ENCODE measurements at places on chromosomes 12 and 14.

DNA sequence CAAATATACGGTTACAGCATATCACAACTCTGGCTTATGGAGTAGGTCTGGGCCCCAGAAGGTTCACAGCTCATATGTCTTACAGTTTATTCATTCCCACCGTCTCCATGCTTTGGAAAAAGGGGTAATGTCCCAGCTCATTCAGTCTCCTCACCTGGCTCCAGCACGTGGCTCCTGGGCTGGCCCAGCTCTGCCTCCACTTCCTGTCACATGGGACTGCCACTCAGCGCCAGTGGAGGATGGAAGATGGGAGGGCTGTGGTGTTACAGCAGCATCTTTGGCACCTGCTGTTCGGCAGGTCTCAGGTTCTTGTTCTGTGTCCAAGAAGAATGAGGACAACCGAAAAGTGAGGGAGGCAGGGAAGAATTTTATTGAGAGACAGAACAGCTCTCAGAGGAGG, 216.3 kb upstream of the ATXN7L3B start:
- DNase-seq, result no peak

DNA sequence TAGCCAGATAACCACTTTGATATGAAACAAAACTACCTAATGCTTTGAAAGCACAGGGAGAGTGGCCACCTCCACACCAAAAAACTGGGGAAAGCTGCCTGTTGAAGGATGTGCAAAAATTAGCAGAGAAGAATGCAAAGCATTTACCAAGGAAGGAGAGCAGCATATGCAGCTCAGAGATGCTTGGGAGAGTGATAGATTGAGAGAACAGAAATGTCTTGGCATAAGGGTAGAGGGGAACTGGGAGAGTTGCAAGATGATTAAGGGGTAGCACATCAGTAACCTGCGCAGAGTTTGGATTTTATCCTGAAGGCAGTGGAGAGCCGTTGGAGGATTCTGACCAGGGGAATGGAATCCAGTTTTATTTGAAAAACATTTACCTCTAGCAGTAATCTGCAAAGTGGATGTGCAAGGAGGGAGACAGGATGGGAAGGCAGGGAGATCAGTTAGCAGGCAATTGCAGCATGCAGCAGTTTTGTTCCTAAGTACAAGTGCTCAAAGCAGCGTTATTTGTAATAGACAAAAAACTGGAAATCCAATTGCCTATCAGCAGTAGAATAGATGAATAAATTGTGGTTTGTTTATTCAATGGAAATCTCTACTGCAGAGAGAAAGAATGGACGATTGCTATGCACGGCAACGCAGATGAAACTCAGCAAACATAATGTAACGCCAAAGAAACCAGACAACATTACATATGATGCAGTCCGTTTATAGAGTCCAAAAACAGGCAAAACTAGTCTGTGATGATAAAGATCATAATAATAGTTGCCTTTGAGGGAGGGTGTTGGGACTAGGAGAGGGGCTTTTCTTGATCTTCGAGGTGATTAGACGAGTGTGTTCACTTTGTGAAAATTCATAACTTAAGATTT, 81.5 kb downstream of the BHLHE41 start:
- DNase-seq, result no peak

DNA sequence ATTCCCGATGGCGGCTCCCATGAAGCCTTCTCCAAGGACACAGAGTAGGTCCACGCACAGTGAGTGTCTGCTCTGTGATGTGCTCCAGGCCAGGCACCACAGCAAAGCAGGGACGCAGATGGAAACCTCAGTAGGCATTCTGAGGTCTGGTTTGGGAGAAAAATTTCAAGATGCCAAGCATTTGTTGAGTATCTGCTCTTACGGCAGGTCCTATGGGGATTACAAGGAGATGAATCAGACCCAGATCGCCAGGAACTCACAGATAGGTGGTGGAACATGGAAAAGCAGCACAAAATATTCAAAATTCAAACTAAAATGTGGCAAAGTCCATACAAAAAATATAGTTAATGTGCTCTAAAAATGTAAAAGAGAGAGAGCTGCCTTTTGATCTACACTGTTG, 684.9 kb upstream of the TMEM132C start:
- no peak for DNase-seq

DNA sequence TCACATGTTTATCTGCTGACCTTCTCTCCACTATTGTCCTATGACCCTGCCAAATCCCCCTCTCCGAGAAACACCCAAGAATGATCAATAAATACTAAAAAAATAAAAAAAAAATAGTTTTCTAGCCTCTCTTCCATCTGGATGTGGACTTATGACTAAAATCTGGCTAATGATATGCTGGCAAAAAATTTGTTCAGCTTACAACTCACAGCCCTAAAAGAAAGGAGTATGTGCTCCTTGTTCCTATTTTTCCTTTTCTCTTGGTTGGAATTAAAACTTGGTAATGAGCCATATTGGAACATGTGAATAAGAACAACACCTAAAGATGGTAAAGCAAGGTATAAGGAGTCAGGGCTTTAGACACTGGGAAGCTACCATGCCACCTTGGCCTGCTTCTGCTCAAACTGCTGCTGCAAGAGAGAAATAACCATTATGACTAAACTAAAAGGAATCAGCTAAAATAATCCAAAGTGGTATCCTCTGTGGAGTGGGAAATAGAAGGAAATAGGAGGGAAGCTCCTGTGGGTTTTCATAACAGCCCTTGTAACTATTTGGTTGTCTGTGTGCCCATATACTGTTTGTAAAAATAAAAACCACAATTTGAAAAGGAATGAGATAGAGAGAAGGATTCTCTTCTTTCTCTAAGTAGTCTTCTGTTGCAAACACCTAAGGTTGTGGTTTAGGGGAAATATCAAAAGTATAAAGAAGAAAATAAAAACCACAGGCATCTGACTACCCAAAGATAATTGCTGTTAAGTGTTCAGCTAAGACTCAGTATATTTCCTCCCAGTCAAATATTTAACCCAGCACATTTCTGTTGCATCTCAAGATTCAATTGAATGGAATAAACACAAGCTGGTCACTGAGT, 53.8 kb downstream of the SDR9C7 start:
- no peak for DNase-seq

DNA sequence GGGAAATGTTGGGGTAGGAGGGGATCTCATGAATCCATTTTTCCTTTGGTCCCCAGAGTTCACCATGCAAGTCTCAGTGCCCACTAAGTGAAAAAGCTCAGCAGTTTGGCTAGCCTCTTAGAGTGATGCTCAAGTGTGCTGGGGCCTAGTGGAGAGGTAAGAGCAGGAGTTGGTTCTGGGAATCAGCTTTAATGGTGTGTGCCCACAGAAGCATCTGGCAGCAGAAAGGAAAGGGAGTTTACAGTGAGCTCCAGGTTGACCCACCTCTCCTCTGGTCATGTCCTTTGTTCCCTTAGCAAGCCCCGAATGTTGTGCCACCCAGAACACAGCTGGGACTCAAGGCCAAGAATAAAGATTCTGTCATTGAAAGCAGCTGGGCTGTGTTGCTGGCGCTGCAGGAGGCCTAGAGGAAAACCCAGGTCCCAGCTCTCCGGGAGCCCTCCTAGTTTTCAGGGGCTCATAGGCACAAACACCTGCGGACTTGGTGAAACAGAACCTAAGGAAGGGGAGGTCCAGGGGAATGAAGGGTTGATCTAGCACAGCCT, 320.8 kb downstream of the ZFP36L1 start:
- DNase-seq, result no peak

GRCh38 chr14:35078082-35078481, 32.0 kb downstream of the FAM177A1 start:
- DNase-seq, result no peak

- no peak for DNase-seq
Measured at GRCh38 chr14:32244404-32244803, 41.3 kb upstream of the RNU6-8 start.

DNA sequence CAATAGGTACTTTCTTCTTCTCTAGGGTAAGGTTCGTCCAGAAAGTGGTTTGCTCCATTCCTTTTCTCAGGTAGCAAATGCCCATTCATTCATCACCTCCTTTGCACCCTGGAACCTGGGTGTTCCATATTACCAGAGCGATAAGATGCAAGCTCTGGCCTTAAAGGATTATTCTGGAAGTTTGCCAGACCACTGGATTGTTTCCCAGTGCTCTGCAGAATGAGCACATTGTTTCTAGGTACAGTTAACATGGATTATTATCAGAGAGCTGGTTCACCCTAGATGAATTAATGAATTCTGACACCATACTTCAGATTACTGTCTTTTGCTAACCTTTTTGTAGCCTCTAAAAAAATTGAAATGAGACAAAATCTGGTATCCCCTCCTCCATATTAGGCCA, 170.9 kb upstream of the BMP4 start:
- no peak for DNase-seq

DNA sequence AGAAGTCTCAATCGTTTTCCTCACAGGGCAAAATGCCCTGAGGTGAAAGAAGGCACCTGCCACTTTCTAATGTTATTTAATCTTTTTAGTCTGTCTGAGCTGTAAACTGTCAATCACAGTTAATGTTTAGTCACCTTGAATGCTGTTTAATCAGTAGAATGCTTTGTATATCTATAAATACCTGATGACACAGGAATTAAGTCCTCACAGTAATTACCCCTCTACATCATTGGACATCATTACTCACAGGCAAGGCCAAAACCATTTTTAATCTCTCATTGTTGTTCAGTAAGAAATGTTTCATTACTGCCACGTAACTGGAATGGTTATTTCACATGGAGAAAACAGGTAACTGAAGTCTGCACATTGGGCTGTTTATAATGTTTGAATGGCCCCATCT, 178.8 kb downstream of the EXOC5 start:
- DNase-seq, result no peak

DNA sequence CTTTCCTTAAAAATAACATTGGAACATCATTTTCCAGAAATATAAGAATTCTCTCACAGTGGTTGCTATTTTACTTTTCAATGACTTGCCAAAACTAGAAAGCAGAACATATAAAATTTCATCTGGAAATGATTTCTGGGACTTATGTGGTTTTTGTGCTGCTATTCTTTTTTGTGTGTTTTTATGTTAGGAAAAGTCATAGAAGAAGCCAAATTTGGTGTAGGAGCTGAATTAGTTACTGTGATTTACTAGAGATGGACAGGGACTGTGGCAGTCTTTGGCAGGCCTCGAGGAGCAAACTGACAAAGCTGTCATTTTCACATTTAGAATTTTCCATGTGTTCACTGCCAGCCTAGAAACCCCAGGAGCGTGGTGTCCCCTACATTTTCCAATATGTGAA, 38.3 kb upstream of the LDHB start:
- DNase-seq, result no peak

DNA sequence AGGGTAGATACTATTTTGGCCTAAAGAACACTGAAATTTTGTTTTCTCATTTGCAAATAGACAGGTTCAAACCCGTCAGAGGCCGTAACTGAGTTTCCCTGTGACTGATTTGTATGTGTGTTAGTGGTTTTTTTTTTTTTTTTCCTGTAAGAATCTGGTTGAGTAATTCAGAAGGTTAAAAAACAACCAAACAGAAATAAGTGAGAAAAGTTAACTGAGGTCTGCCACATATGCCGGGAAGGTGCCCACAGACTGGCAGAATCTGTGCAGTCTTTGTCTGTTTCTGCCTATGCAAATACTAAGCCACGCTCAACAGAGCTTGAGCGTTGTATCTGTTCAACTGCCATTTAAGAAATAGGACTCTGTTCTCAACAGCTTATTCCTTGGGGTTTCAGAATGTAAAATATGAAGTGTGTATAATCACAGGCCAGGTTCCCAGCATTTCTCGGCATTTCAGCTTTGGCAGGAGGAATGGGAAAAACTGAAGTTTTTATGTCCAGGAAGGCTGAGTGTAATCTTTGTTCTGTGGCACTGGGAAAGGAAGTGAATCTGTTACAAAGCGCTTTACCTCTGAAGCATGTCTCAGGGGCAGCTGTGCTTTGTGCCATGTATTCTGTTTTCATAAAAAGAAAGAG, 181.9 kb downstream of the PRKCH start:
- DNase-seq, result no peak

DNA sequence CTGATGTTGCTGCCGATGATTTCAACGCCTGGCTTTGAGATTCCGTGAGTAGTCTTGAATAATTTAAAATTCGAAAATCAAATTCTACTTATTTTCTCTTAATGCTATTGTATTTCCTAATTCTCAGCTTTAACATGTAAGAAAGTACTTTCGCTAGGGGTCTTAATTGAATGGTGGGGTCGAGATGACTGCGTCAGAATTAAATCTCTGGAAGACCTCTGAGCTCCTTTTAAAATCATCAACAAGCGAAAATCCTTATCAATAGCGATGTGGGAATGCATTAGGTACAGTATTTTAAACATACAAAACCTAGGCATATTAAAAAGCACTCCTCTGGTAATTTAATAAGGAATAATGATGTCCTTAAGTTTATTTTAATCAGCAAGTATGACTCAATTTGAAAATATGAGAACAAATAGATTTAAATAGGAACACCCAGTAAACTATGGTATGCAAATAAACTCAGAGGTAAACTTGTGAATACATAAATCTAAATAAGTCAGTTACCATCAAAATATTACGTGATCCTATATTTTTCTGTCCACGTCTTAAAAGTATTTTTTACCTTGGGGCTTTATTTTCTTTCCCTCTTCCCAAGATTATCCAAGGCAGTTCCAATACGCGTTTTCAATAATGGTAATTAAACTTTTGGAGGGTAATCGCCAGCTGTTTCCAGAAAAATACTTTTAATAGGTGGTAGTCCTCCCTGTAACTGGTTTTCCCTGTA, 1.4 kb downstream of the FOXA1 start:
- no peak for DNase-seq

DNA sequence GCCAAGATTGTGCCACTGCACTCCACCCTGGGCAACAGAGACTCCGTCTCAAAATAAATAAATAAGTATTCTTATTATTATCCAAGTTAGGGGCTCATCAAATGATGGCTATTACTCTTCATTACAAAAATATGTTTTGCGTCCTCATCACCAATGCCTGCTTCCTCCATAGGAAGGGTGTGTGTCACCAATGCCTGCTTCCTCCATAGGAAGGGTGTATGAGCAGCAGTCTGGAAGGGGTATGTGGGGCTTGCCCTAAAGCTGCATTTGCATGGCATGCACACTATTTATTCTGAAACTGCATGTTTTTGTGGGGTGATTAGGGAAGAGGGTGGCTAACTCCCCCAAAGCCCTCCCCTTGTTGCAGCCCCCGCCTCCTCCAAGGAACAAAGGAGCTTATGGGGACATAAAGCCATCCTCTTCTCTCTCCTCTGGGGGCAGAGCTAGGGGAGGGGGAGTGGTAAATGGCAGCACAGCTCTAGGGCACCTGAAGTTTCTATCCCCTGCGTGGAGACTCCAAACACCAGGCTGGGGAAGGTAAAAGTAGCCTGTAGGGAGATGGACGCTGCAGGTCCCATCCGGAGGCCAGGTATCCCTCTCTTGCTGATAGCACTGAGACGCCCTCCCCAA, 1.3 kb downstream of the CAMKK2 start:
- no peak for DNase-seq

GRCh38 chr12:77894556-77894955, 63.9 kb downstream of the NAV3 start:
- DNase-seq, result no peak

- no peak for DNase-seq
Measured at GRCh38 chr14:102295270-102295669, 9.7 kb downstream of the MOK start.

- no peak for DNase-seq
Measured at GRCh38 chr12:18146363-18146762, 56.4 kb upstream of the RERGL start.
